Stimulated activated CD4-positive, alpha-beta T cell treated with anti-CD3 and anti-CD28 coated beads, Interleukin-1b, Interleukin-23, amount 100 ng/mL, for 48 hours (primary cell): ENCODE measurements at places on chromosomes 7 and 10.
A peak's percentile ranks its signal among the peaks of the same experiment; 100 is the strongest.

DNA sequence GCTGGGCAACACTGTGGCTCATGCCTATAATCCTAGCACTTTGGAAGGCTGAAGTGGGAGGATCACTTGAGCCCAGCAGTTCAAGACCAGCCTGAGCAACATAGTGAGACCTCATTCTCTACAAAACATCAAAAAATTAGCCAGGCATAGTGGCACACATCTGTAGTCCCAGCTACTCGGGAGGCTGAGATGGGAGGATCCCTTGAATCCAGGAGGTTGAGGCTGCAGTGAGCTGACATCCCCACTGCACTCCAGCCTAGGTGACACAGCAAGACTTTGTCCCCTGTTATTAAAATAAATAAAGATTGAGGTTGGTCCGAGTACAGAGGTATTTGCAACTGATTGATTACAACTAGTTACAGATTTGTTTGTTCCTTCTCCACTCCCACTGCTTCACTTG, 44.1 kb downstream of the SKIDA1 start:
- no peak for DNase-seq

- peak; percentile 27 for DNase-seq
These were observed 472.0 kb downstream of the KCNMA1 start for GRCh38 chr10:77165445-77166208.

- no peak for DNase-seq
These were observed 42.1 kb downstream of the TMEM178B start for GRCh38 chr7:141115965-141116364.

- no peak for DNase-seq
These were observed 20.9 kb upstream of the ARHGAP22 start for GRCh38 chr10:48625826-48626134.

DNA sequence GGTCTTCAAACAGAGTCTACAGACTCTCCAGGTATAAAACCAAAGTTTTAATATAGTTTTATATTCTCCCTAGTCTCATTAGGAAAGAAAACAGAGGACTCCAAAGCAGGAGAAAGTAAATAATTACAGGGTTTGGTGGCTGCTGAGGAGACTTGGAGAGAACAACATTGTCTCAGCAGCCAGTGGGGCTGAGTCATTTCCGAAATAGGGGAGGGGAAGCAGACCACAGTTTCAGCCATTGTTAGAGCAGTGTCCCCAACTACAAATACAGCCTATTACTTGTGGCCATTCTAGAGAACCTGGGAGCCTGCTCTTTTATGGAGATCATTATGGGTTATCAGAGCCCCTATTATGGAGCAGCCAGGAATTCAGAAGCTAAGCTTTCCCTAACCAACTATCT, 44.2 kb upstream of the A1CF start:
- no peak for DNase-seq

DNA sequence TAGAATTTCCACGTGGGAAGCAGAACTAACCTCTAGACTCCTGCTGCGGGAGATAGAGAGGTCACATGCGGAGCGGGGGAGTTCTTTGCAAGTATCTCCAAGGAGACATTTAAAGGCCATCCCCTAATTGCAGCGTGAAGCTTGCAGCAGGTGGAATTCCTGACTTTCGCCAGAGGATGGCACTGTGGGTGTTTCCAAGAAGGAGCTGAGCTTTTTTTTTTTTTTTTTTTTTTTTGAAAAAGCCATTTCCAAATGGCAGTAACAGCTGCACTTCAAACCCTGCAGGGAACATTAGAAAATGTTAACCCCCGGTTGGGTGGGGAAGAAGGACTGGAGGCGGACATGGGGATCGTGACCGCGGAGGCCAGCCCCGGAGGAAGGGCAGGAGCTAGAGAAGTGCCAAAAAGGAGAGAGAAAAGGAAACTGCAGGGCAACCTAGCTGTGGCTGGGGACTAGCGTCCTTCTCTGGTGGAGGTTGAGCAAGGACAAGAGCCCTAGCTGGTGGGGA, 487.7 kb downstream of the TYW1 start:
- peak; percentile 11 for DNase-seq

DNA sequence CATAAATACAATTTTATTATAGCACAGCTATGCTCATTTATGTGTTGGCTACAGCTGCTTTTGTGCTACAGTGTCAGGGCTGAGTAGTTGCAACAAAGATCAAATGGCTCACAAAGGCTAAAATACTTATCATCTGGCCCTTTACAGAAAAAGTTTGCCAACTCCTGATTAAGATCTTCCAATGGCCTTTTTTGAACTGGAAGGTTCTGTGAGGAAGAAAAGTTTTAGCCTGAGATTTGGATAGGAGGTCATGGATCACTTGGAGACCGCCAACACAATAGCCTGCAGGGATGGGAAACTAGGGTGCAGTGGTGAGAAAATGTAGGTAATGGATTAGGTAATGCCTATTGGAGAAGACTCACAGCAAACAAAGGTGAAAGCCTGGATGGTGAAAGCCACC, 169.8 kb downstream of the NOC3L start:
- DNase-seq: no peak
